ENCODE measurements at places on chromosomes 6 and 20.

DNA sequence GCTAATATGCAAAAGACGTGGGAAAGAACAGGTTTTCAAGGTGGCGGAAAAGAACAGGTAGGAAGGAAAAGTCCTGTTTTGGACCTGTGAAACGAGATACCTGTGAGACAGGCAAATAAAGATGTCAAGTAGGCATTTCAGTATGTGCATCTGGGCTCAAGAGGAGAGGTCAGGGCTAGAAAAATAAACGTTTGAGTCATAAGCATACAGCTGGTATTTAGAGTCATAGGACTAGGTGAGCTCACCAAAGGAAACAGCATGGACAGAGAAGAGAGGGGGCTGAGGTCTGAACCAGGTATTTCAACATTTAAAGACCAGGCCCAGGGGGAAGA is 14.9 kb downstream of the MTFR2 start:
- no peak for DNase-seq

DNA sequence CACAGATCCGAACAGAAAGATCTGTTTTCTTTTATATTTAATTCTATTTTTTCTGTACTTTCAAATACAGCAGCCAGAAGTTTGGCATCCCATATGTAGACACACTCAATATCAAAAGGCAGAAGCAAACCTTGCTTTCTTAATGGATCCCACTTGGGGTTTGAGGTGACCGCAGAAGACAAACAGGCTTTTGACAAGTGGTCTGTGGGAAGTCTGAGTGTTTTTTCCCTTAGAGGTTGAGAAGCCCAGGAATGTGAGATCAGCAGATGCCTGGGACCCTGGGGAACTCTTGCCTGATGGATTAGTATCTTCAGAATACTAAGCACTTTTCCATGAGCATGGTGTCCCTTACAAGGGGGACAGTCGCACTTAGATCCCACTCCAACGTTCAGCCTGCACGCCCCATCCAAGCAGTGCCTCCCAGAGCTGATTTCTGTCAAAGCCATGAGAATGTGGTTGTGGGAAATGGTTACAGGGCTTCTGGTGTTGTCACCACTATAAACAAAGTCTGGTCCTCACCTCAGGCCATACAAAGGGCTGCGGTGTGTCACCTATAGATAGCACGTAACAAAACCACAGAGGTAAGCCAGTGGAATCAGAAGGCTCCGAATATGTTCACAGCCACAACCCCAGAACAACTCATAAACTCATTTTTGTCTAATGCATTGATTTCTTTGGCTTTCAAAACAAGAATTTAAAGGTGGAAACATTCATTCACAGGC is 12.7 kb downstream of the IL17F start:
- DNase-seq = no peak

- DNase-seq = no peak
These were observed 9.1 kb downstream of the SMPDL3A start for GRCh38 chr6:122798099-122798641.

GRCh38 chr6:85143676-85144075 is 306.2 kb upstream of the NT5E start:
- no peak for DNase-seq

GRCh38 chr6:46993846-46994245 is 48.3 kb downstream of the ADGRF1 start:
- no peak for DNase-seq

GRCh38 chr6:157715728-157716164 is 107.3 kb upstream of the SNX9 start:
- DNase-seq = no peak

DNA sequence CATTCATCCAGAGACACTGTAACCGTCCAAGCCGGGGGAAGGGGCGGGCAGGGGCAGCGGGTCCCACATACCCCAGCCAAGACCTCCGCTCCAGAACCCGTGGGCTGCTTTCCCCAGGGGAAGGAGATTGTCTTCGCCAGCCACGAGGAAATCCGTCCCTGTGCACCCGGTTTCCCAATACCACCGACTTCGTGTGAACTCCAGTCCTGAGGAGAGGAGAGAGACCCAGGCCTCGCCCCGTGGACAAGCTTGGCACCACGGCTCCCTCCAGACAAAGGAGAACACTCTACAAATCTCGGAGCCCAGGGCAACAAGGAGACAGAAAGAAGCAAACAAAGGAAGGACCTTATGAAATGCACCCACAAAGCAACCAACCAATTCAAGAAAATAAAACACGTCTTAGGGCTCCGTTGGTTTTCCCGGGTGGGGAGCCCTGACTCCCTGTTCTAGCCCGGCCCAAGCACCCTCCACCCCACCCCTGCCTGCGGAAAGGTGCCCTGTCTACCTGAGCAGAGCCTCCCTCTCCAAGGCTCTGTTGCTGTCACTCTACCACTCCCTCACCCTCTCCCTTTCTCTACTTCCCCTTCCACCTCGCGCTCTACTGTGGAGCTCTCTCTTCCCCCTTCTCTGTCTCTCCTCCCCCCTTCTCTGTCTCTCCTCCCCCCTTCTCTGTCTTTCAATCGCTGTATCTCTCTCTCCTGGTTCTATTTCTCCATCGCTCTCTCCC is 1382.8 kb upstream of the DEFB115 start:
- no peak for DNase-seq

DNA sequence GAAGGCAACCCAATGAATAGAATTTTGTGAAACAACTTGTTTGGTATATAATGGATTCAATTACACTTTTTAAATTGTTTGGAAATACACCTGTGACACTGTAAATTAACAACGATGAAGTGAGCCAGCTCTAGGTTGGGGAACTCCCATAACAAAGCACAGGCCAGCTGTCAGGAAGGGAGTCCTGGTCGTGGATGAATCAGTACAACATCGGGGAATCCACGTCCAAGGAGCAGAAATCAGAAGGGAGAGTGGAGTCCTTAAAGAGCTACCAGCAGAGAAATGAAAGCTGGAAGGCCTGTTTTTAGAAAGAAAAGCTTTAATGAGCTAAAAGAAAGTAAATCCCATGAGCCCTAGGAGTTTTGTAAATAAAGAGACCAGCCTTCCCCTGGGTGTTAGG is 223.1 kb upstream of the SLC35B3 start:
- no peak for DNase-seq

DNA sequence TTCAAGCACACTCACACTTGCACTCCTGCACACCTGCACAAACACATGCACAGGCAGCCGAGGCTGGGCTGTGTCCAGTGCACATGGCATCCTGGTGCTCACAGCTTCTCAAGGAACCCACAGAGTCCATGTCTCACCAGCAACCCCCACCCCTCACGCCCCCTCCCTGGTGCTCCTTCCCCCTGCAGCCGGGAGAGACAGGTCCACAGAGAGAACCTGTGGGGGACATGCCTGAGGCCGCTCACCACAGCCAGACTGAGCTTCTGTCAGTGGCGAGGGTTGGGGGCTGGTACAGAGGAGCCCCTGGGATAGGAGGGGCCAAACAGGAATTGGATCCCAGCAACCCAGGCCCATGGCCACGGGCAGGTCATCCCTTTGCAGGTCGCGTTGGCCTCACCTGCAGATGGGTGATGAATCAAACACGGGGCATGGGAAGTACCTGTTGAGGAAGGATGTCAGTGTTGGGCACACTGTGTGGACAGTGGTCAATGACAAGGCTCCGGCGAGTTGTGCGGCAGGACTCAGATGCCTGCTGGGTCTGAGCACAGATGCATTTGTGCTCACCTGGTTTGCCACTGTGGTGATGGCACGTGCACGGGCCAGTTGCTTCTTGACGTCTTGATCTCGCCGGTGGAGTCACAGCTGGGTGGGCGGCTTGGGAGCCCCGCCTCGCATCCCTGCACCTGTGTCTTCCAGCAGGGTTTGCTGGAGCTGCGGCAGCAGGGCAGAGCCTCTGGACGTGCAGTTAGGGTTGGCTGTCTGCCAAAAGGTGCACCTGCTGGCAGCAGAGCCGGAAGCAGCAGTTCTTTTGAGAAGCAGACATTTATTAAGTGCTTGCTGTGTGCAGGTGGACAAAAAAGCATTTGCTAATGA is 113.0 kb downstream of the ERMARD start:
- no peak for DNase-seq

All from activated CD4-positive, alpha-beta T cell treated with anti-CD3 and anti-CD28 coated beads for 1 hour (primary cell).